ENCODE measurements at places on chromosomes 16 and 17.

GRCh38 chr16:35585411-35585810 lies 2126.0 kb downstream of the TP53TG3F start:
- no peak for DNase-seq

GRCh38 chr16:27508476-27508875 lies 41.2 kb downstream of the GTF3C1 start:
- DNase-seq: no peak

- DNase-seq: no peak
These were observed 37.4 kb downstream of the ANKRD11 start for GRCh38 chr16:89452925-89453324.

- DNase-seq: no peak
These were observed 114.1 kb downstream of the C16orf78 start for GRCh38 chr16:49487746-49488145.

DNA sequence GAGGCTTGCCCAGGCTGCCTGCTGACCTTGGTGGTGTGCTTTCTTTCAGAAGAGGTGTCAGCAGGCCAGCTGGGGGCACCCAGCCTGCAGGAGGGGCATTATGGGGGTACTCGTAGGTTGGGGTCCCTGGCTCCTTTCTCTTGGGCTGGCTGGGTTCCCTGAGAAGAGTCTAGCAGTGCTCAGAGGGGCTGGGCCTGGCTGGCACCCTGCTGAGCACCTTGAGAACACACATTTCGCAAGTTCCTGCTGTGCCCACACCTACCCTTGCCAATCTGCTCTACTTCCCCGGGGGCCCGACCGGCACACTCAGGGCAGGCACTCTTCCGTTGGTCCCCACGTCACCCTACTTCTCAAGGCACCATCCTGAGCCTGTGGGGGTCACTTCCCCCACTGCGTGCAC lies 5.1 kb downstream of the CEMP1 start:
- DNase-seq: no peak

DNA sequence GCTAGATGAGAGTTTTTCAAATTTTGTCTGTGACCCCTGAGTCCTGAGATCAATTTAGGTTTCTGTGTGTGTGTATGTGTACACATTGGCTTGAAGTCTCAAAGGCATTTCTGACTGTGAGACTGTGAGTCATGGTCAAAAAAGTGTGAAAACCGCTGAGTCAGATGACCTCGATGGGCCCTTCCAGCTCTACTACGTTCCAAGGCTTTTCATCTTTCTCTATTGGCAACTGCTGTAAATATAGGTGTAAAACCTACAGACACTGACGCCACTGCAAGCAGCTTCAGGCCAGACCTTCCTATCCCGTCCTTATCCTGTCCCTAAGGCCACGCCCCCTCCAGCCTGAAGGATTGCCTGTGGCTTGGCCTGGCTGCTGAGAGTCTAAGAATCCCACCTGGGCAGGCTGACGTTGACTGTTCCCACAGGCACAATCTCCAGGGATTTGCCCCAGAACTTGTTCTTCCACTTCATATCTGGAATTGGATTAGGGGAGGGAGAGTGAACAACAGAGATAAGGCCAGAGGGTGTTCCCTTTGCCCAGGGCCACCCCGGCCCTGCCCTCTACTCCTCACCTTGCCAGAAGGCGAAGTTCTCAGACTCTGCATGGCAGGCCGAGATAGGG lies 11.3 kb downstream of the OSBPL7 start:
- peak; percentile 83 for DNase-seq

DNA sequence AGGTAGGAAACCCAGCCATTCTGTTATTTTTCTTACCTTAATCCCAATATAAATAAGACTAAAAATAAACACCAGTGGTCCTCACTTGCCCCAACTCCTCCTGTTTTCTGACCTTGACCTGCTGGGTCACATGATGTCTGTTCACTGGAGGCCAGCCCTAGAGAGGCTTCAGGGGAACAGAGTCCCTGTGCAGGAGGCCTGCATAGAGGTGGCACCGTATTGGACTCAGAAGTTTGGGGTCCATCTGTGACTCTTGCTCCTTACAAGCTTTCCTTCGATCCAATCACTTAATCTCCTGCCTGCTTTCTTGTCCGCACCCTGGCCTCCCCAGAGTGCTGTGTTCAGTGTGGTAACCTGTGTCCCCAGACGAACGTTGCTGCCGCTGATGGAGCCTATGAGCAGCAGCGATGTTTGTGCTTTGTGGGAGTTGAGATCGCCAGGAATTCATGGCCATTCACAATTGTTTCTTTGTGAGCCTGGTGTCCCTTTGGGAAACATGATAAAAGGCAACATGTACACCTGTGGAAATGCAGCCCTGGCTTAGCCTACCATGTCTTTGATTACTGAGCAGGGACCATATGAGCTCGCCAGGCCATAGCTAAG lies 4.7 kb downstream of the IGSF6 start:
- no peak for DNase-seq

DNA sequence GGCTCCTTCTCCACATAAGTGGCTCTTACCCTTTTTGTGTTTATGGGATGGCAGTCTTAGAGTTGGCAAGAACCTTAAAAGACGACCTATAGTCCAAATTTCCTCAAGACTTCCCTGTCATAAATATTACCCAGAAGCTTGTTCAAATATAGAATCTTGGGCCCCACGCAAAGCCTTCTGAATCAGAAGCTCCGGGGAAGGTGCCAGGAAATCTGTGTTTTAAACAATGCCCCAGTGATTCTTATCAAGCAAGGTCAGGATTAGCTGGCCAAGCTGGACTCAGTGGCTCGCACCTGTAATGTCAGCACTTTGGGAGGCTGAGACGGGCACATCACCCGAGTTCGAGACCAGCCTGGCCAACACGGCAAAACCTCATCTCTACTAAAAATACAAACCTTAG lies 85.7 kb downstream of the TIMM22 start:
- DNase-seq: peak; percentile 53

DNA sequence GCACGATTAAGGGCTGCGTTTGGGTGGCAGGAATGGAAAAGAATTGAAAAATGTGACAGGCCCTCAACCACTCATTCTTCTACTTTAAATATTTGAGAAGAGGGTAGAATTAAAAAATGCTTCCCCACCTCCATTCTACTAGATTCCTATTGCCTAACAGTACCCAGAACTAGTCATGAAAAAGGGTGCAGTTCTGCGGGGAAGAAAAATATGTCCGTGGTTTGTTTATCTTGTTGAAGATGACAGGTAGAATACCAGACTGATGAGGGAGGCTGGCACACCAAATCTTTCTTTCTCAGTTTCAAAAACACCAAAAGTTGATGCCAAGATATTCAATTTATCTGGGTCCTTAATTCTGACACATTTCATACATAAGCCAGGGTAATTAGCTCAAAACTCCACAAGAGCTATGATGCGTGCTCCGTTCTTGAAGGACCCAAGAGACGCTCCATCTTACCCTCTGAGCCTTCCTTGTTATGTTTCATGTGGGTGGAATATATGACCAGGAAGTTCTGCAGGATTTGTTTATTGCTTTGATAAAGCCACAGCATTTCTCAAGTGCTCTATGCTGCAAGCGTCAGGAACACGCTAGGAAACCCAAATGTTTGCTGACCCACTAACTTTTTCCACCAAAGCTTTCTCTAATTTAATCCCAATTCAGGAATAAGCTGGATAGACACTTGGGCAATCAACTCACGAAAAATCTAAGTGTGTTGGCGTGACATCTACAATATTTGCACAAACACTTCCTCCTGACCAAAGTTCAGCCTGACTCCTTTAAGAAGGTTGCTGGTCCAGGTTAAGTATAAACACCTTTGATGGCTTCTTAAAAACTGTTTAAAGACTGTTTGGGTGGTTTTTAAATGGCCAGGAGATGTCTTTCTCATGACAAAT lies 20.6 kb upstream of the GAN start:
- DNase-seq: peak; percentile 33

GRCh38 chr17:56465886-56466285 lies 127.6 kb upstream of the NOG start:
- no peak for DNase-seq

- DNase-seq: no peak
These were observed 9.9 kb upstream of the HOXB13 start for GRCh38 chr17:48738424-48738802.

DNA sequence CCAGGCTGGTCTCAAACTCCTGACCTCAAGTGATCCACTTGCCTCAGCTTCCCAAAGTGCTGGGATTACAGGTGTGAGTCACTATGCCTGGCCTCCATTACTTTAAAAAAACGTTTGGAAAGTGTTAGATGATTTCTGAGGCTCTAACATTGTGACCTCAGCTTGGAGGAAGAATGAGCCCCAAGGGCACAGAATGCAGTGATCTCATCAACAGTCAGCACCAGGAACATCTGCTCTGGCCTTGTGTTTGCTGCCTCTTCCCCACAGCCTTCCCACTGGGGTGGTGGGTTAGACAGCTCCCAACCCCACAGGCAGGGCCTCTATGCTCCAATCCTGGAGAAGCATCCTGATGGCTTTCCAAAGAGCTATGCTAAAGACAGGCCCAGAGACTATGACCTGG lies 37.7 kb upstream of the SREBF1 start:
- DNase-seq: peak; percentile 28

DNA sequence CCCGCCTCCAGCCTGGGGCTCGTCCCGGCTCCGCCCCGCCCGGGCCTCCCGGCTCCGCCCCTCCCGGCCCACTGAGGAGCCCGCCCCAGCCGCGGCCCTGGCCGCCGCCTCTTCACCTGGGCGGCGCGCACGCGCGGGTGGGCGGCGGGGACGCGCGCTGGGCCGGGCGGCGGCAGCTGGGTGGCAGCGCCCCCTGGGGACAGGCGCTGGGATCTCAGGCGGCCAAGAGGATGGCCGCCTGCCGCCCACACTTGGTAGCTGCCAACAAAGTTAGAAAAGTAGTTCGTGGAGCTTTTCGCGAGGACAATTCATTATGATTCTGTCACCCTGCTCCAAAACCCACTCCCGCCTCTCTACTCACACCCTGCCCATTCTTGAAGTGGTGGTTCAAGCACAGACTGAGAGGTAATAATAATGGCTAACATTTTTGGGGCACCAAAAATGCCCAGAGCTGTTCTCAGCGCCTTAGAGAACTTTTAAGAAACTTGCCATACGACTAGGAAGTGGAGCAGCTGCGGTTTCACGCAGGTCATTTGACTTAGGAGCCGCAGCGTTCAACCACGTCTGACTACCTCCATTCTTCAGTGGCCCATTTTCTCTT lies 340 bp upstream of the MYO1D start:
- peak; percentile 83 for DNase-seq

DNA sequence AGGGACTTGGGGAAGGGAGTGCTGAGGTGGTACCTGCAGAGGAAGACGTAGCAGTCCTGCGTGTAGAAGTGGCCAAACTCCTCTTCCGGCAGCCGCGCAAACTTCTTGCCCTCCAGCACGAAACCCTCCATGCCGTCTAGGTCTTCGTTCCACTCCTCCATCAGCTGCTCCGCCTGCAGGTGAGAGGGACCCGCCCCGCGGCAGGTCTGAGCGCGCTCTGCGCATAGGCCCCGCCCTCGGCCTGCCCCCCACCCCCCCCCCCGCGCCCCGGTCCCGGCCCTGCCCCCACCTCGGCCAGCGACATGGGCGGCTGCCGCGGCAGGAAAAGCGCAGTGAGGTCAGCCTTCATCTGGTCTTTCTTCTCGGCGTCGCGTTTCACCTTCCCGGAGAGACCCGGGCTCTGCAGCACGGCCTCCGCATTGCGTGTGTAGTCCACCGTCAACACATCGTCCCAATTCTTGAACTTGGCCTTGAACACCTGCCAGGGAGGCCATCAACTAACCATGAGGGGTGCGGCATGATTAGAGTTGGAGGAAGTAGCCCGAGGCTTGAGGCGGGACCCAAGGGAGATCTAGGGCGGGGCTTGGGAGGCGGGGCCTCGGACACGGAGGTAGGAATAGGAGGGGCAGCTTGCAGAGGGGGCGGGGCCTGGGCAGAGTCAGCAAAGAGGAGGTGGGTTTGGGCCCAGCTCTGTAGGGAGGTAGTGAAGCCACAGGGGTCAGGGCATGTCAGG lies 11.5 kb downstream of the FLII start:
- peak; percentile 31 for DNase-seq

- DNase-seq: no peak
These were observed 24.2 kb downstream of the ZNRF1 start for GRCh38 chr16:75023009-75023408.

- no peak for DNase-seq
These were observed 33.8 kb downstream of the PIPOX start for GRCh38 chr17:29076722-29077121.

- no peak for DNase-seq
These were observed 2.9 kb downstream of the PERCC1 start for GRCh38 chr16:1433756-1434155.

DNA sequence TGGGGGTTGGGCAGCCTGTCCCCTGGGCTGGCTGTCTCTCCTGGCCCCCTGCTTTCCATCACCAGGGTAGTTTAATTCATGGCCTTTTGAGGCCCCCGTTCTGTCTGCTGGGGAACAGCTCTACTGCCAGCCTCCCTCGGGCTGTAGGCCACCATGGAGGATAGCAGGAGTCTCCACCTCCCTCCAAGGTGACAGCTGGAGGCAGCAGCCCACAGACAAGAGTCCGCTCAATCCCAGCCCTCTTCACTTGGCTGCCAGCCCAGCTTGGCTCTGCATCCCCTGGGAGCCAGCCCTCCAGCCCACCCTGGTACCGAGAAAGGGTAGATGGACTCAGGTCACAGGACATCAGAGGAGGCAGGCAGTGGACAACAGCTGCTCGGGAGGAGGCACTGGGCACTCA lies 194.6 kb upstream of the SDK2 start:
- no peak for DNase-seq

DNA sequence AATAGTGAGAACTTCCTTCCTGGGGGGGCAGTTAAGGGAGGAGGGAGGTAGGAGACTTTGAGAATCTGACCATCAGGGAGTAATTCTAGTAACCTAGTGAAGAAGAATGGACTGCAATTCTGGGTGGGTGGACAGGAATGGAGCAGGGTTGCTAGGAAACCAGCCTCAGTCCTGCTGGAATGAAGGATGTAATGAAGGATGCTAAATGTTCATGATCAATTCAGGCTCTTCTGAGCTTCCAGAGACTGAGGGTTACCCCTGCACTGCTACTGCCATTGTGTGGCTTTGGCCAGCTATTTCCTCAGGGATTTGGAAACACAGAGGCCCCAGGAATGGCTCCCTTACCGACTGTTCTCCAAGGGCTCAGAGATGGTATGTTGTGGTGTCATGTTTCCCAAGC lies 116.4 kb downstream of the UTP18 start:
- no peak for DNase-seq

DNA sequence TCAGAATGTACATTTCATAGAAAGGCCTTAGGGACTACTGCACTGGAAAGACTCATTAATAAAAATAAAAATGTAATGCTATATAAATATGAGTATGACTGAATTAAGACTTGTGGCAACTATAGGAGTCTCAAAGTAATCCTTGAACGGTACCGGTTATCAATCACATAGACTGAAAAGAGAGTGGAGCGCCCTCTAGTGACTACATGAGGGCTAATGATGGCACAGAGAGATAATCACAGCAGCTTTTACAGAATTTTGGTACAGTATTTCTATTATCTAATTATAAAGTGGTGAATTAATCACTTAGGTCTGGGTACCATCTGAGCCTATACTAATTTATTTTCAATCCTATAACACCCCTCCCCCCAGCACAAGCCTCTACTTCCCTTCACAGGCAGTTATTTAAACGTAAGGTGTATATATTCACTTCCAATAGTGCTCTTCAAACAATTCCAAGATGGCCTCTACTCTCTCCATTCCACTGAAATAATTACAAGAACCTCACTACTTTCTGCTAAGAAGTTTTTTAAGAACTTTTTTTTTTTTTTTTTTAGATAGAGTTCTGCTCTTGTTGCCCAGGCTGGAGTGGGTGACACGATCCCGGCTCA lies 40.7 kb upstream of the ANKFY1 start:
- peak; percentile 62 for DNase-seq

Data from fibroblast of pulmonary artery (primary cell).